Pulmonary artery endothelial cell (primary cell): ENCODE measurements at places on chromosomes 1 and 21.

DNA sequence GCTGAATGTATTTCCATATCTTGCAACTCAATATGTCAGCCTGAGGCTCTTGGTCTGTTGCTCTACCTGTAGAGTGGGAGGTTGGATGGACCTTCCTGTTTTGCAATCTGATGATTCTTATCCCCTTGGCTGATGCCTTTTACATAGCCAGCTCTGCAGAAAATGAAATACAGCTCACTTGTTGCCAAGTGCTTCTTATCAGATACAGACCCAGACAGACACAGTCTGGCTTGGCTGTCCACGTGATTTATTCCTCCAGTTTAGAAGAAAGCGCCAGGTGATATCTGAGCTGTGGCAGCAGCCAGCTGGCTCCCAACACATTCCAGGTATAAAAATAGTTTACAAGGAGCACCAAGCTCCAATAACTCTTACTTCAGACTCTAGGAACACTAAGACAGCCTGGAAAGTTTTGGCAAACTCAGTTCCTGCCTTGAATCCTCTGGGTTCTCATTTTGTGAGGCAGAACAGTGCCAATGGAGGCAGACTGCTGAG, 479.2 kb upstream of the USP24 start:
- DNase-seq = no peak

DNA sequence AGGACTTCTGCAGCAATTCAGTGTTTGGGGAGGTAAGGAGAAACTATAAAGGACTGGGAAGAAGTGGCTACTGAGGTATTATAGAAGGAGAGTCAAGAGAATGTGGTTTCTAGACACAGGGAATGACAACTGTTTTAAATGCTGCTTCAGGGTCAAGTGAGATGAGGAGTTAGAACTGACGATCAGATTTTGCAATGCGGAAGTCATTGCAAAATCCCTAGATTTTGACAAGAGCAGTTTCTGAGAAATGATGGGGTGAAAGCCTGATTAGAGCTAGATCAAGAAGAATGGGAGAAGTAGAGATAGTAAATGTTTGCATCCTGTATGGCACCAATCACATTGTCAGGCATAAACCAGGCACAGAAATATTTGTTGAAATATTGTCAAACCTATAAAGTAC, 4.7 kb upstream of the TSNAX start:
- no peak for DNase-seq

GRCh38 chr1:164712131-164713036, 153.4 kb downstream of the PBX1 start:
- DNase-seq = peak; percentile 93

- no peak for DNase-seq
Measured at GRCh38 chr1:228748431-228748830, 13.2 kb downstream of the RHOU start.

DNA sequence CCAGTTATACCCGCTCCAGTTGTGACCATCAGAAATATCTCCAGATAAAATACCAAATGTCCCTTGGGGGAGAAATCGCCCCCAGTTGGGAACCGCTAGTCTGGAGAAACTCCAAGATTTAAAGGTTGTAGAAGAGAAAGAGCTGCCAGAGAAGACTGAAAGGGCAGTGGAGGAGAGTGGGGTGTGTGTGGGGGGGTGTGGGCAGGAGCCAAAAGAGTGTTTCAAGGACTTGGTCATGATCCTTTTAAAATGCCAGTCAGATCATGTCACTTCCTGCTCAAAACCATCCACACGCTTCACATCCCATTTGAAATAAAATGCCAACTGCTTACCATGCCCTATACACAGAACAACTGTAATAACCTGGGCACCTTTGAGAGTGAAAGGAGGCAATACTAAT, 3.4 kb upstream of the HEYL start:
- no peak for DNase-seq

GRCh38 chr1:21317690-21318043, 27.4 kb upstream of the ECE1 start:
- DNase-seq = no peak

- DNase-seq = no peak
Measured at GRCh38 chr21:30200000-30200399, 15.9 kb downstream of the CLDN8 start.
